ENCODE measurements at places on chromosomes 3 and 15. TPM values are rescaled to one million over a fixed set of nuclear protein-coding genes. Genes with fewer than 3 reads are reported as not detected.

Gene MUSTN1
- 19.6 TPM for polyA plus RNA-seq

Gene PAQR5
- polyA plus RNA-seq: 0.43 TPM

Gene TGM4
- not detected for polyA plus RNA-seq

Gene GCSAM
- not detected for polyA plus RNA-seq

Gene CDHR4
- polyA plus RNA-seq: not detected

Gene RAB6B
- polyA plus RNA-seq: 3.2 TPM

Gene SCAANT1
- not detected for polyA plus RNA-seq

Gene COL8A1
- 0.60 TPM for polyA plus RNA-seq

Gene CYP1A1
- 12.7 TPM for polyA plus RNA-seq

Gene PDCD7
- polyA plus RNA-seq: 13.9 TPM

Gene CELSR3
- polyA plus RNA-seq: 0.48 TPM

Gene SPINK8
- not detected for polyA plus RNA-seq

Gene ALCAM
- polyA plus RNA-seq: 14.6 TPM

Gene DCBLD2
- polyA plus RNA-seq: 7.8 TPM

Gene ONECUT1
- not detected for polyA plus RNA-seq

All from adipose tissue (tissue), 3 donors.